ENCODE measurements at places on chromosomes 16 and 17.

GRCh38 chr17:55285340-55286301, 20.9 kb downstream of the HLF start:
- no peak for DNase-seq

GRCh38 chr16:56300891-56301850, 109.9 kb downstream of the GNAO1 start:
- DNase-seq: no peak

- DNase-seq: no peak
Observed at GRCh38 chr16:89161763-89162713, 9.5 kb upstream of the CDH15 start.

GRCh38 chr16:72568502-72568901, 396.5 kb upstream of the PMFBP1 start:
- no peak for DNase-seq

DNA sequence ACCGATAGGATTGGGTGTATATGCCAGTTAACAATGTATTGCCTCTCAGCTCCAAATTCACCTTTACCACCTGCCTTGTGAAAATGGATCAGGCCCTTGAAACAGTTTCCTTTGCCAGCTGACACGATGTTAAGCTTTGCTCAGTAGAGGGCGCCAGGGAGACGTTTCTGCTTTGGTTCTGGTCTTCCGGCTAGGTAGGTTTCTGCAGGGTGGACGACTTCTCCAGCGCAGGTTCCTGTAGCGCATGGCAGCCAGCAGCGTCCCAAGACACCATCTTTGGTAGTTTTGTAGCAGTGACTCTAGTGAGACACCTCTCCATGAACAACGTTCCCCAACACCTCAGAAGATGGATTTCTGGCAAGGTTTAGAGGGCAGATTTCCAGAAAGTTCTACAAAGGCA, 24.0 kb downstream of the SYCE1L start:
- no peak for DNase-seq

Measured in CD4-positive, alpha-beta memory T cell (primary cell).